Left colon (tissue), 2 donors: ENCODE measurements at places on chromosomes 6 and 20. TPM values are rescaled to one million over a fixed set of nuclear protein-coding genes. Genes with fewer than 3 reads are reported as not detected.

DNA sequence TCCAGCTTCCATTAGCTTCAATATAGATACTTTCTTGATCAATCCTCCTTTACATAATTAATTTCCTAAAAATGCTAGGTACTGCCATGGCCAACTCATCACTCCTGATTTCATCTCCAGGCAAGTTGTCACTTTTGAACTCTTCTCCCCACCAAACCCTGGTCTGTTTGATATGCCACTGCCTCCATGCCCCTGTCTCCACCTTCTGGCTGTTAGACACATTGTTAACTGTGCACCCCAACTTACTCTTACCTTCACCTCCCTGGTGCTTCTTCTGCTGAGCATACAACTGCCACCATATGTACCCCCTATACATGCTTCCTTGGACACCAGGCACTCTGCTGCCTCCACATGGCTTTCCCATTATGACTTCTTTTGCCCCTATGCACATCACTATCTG is 21.9 kb upstream of the AIG1 start:
- no peak for DNase-seq

- no peak for DNase-seq
These were observed 2.4 kb upstream of the KHDC1L start for GRCh38 chr6:73227606-73228255.

- no peak for DNase-seq
These were observed 46.3 kb downstream of the SOD2 start for GRCh38 chr6:159646733-159647132.

GRCh38 chr6:47403801-47404200 is 73.8 kb upstream of the CD2AP start:
- no peak for DNase-seq

DNA sequence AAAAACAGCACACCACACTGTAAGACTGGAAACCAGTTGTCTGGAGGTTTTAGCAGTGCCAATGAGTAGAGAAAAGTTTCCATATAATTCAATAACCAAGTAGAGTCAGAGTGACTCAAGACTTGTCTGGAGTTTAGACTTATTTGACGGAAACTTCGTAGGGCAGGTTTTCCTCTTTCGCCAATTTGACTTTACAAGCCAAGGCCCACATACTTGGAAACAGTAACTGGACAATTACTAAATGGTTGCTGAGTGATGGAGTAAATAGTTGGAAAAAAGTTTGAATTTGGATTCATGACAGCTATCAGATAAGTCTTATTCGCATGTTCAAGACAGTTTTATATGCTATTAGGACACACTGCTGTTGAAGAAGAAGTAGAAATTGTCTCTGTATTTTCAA is 48.1 kb upstream of the CTAGE9 start:
- DNase-seq = no peak

Gene SLPI
- total RNA-seq = 204 TPM

Gene TMX4
- total RNA-seq = 26.6 TPM

- no peak for DNase-seq
These were observed 571 bp upstream of the PRPF6 start for GRCh38 chr20:63980317-63980805.

Gene DEFB124
- total RNA-seq = not detected

- no peak for DNase-seq
These were observed 10.5 kb upstream of the C20orf144 start for GRCh38 chr20:33651562-33652048.

Gene TMEM74B
- 3.4 TPM for total RNA-seq

- DNase-seq = peak; percentile 52
These were observed 4.6 kb downstream of the MEA1 start for GRCh38 chr6:43009124-43009523.

Gene DSP
- 213 TPM for total RNA-seq

DNA sequence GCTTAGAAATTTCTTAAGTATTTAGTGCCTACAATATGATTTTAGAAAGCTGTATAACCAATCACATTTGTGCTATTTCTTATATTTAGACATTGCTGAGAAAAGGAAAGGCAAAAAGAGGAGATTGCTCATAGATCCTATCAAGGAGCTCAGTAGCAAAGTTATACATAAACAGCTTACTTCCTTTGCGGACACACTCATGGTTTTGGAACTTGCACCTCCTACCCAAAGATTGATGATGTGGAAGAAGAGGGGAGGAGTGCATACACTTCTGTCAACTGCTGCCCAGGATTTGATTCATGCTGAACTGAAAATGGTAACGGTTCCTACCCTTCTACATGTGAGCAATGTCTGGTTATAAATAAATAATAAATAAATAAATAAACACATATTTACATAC is 16.7 kb downstream of the RAD21L1 start:
- DNase-seq = no peak

- no peak for DNase-seq
These were observed 1.3 kb upstream of the ENPP4 start for GRCh38 chr6:46128476-46128875.

DNA sequence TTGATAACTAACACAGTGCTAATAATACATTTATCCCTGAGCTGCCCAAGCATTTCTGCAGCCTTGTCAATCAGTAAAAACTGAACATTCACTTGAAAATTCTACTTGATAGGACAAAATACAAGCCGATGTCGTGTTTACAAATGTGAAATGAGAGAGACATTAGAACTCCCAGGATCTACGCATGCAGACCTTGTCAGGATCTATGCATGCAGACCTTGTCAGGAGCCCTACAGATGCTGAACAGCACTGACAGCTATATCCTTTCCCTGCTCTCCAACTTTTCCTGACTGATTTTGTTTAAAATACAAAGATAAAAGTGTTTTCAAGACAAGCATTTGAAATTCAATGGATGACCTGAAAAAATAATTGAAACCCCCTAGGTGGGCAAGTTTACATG is 28.9 kb downstream of the INSM1 start:
- DNase-seq = no peak

DNA sequence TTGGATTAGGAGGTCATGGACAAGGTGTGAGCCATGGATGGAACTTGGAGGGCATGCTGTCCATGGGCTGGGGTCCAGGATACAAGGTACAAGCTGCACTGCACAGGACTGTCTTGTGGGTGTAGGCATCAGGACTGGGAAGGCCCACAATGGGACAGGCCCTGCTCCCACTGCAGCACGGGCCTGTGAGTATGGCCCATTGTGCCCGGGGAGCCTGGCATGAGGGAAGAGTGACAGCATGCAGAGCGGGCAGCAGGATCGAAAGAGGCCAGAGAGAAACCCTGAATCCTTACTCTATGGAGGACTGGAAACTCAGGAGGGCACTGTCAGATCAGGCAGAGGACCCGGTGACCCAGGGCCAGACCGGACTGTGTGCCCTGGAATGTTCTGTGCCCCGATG is 211.3 kb downstream of the PREX1 start:
- no peak for DNase-seq

Gene MUC21
- not detected for total RNA-seq

DNA sequence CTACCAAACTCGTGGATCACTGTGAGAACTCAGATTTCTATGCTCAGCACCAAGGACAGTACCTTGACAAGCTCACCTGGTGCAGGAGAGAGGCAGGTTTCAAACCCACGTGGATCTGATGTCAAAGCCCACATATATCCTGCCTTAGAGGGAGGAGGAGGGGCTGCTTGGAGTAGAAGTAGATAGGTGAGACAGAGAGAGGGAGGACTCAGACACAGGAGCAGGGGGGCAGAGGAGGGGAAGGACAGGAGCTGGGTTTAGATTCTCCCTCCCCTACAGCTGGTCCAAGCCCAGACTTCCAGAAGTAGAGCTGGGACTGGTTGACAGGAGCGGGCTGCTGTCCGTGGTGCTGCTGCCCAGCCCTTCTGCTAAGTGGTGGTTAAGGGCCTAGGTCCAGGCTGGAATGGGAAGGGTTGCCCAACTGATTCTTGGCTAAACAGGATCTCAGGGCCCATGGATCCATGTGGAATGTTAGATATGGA is 77.5 kb downstream of the CDH22 start:
- DNase-seq = no peak

Gene GSTA3
- total RNA-seq = not detected

DNA sequence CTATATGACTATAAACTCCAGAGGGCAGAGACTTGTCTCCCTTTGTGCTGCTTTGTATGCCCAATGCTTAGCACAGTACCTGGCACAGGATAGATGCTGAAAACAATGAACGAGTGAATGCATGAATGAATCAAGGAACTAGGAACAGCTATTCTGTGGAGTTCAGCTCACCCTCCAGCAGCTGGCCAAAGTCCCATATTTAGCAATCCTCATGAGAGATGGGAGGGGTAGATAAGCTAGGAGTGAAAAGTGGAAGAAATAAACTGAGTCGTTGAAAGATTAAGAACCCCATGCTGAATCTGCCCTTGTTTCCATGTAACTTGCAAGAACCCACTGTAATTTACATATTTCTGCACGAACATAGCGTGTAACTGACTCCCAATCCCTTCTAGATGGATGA is 106.5 kb downstream of the MAFB start:
- DNase-seq = no peak

DNA sequence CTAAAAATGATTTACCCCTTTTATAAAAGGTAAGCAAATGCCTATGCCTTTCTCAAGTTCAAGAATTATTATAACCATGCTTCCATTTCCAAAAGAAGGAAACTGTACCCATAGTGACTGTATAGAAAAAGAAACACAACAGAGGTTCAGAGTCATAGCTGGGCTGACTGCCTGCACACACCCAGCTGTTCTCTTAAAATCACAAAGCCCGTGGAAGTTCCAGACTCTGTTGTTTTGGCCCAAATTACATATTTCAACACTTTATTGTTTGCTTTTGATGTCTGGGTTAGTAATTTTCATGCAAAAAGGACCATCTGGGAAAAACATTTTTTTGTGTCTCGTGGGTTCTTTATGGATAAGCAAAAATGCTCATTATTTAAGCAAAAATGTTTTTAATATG is 99.2 kb downstream of the LCA5 start:
- DNase-seq = no peak

DNA sequence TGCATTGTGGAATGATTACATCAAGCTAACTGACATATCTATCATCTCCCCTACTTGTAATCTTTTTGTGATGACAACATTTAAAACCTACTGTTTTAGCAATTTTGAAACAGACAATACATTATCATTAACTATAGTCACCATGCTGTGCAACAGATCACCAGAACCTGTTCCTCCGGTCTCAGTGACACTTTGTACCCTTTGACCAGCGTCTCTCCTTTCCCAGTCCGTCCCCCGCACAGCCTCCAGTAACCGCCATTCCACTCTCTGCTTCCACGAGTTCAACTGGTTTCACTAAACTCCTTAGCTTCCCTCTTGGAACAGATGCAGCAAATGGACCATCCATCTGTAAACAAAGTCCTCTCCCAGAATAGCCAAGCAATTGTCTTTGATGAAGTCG is 21.8 kb downstream of the LRP11 start:
- DNase-seq = no peak

Gene PRPH2
- total RNA-seq = 0.67 TPM

Gene LRP11
- 21.9 TPM for total RNA-seq

GRCh38 chr6:46440641-46441040 is 50.6 kb downstream of the RCAN2 start:
- no peak for DNase-seq

DNA sequence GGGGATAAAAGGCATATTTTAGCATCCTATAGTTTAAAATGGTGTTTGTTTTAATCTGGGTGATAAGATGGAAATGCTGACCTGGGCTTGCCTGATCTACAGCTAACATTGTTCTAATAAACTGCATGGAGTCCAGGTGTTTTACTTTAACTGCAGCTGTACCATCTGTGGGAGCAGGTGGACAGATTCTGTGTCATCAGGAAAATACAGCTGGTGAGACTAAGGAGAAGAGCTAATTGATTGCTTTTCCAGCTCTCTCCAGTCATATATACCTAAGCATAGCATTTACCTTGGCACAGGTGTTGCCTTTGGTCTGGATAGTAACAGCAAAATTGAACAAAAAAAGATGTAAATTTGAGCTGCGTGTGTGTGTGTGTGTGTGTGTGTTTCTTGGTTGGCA is 31.6 kb downstream of the CBFA2T2 start:
- no peak for DNase-seq

Gene PRL
- not detected for total RNA-seq

GRCh38 chr6:38364127-38364526 is 275.6 kb downstream of the BTBD9 start:
- DNase-seq = no peak

DNA sequence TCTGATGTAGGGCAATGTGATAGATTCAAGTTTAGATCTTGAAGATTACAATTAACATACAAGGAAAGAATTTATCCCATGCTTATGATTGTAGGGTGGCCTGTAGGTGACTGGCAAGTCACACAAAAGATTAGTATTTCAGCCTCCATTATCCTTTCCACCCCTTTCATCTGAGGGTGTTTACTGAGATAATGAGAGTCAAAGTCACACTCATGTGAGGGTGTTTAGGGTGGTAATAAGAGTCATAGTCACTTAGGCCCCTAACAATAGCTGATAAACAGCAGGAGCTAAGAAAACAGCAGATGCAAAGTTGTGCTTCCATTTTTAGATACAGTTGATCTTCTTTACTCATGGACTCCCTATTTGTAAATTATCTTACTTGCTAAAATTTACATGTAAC is 11.4 kb downstream of the FAM184A start:
- no peak for DNase-seq

Gene PCMTD2
- total RNA-seq = 33.8 TPM

Gene FNDC1
- 0.21 TPM for total RNA-seq

Gene MKKS
- 26.7 TPM for total RNA-seq

Gene LPA
- not detected for total RNA-seq

DNA sequence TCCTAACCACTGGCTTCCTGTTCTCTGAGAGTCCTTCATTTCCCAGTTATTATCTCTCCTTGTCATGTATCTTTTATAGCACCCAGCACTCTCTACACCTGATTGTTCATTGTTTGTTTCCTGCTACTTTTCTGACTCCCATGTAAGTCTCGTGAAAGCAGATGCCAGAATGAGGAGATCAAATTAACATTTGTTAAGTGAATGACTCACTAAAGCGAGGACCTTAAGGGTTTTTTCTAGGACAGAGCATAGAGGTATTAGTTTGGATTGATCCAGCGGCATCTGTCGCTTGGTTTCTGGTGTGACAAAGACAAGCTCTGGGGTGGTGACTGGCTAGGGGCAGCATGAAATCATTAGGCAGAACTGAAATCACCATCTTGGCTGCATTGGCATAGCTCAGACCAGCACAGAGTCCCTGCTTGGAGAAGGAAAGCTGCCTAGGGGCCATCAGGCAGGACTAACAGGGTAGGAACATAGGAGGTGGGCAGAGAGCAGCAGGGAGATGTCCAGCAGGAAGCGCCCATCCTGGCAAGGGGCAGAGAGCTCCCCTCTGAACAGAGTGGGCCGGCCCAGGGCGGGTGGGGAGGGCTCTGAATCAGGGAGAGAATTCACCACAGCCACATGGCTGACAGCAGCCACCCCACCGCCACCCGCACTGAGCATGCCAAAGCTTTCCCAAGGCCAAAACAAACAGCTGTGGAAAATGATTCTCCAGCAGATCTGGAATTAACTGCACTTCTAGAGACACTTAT is 97.1 kb upstream of the CEP85L start:
- DNase-seq = peak; percentile 20

Gene CRISP2
- not detected for total RNA-seq
